ENCODE measurements at places on chromosomes 11 and 22.

DNA sequence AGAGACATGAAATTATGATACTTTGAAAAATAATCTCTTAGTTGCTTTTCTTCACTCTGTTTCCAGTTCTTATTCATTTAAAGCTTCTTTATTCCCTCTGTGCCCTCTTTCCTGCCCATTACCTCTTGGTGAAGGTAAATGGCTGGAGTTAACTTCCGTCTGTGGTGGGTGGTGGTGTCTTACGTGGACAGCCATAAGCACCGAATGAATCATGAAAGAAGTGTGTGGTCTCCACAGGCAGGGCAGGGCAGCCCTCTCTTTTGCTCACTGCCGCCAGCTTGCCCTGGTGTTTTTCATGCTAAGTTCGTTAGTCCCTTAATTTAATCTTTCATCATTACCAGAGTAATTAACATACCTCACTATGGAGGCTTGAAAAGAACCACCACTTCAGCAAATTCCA, 98.7 kb upstream of the SORL1-AS1 start:
- no peak for DNase-seq

- no peak for DNase-seq
Observed at GRCh38 chr11:36974771-36975170, 376.7 kb upstream of the RAG2 start.

- DNase-seq = peak; percentile 28
Observed at GRCh38 chr22:25447067-25447685, 117.3 kb upstream of the GRK3 start.

GRCh38 chr11:62340269-62340901, 3.1 kb downstream of the ASRGL1 start:
- DNase-seq = peak; percentile 43

GRCh38 chr22:25143156-25144076, 56.2 kb upstream of the CRYBB3 start:
- no peak for DNase-seq

DNA sequence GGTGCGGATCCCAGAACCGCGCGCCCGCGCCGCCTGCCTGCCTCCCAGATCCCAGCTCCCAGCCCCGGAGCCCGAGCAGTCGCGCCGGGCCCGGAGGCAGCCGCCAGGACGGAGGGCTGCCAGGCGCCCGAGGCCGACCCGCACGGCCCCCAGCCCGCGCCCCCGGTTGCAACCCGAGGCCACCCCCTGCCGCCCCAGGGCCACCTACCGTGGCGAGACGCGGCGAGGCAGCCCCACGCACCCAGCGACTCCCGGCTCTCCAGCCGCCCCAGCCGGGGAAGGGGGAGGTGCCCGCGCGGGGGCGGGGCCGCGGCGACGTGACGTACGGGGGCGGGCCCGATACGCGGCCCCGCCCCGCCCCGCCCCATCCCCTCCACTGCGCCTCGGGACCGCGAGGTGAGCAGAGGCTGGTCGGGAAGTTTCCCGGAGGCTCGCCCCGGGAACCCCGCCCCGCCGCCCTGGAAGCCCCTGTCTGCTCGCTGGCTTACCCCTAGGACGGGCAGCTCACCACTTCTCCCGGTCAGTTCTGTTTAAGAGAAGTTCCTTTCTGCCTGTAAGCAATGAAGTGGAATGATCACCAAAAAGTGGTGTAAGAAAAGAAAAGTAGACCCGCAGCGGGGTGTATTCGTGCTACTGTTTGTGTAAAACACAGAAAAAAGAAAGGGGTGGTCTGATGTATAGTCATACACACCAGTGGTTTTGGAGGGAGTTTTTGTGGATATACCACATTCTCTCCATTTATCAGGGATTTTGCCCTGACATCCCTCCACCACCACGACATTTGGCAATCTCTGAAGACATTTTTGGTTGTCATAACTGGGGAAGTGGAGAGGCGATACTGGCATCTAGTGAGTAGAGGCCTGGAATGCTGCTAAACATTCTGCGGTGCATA, at the start of gene TPST2:
TSS of gene TPST2 (minus strand) at position 288 of the 892 bp plus-strand sequence. CDS start 48,502 bp downstream, outside the sequence.
- DNase-seq = peak; percentile 98

GRCh38 chr22:28381429-28382167, 298.0 kb downstream of the TTC28 start:
- DNase-seq = no peak

DNA sequence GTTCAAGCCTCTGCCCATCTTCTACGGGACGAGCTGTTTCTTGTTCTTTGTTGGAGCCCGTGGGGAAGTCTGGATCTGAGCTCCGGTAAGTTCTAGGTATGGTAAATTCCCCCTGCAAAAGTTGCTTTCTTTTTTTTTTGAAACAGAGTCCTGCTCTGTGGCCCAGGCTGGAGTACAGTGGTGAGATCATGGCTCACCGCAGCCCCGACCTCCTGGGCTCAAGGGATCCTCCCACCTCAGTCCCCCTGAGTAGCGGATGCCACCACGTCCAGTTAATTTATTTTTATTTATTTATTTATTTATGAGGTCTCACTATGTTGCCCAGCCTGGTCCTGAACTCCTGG, 35.5 kb upstream of the MOB2 start:
- no peak for DNase-seq

- DNase-seq = peak; percentile 94
Observed at GRCh38 chr11:75547617-75548058, 14.4 kb upstream of the SERPINH1 start.

All from H7 (cell line).